ENCODE measurements at places on chromosomes 13 and 19. TPM values are rescaled to one million over a fixed set of nuclear protein-coding genes. Genes with fewer than 3 reads are reported as not detected.

The IGSF23 gene
- not detected for total RNA-seq

The CHERP gene
- 98.9 TPM for total RNA-seq

GRCh38 chr13:101567841-101568240 is 115.4 kb downstream of the ITGBL1 start:
- no peak for DNase-seq

DNA sequence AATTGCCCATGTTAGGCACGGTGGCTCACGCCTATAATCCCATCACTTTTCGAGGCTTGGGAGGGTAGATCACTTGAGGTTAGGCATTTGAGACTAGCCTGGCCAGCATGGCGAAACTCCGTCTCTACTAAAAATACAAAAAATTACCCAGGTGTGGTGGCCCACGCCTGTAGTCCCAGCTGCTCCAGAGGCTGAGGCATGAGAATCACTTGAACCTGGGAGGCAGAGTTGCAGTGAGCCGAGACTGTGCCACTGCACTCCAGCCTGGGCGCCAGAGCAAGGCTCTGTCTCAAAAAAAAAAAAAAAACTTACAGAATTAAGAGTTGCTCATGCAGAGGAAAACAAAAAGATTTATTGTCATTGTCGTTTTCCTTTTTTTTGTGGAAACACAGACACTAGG is 3.4 kb upstream of the PSMC4 start:
- DNase-seq, result no peak
